Thoracic aorta (tissue), 2 donors: ENCODE measurements at places on chromosomes 7 and 10. TPM values are rescaled to one million over a fixed set of nuclear protein-coding genes. Genes with fewer than 3 reads are reported as not detected.

KIAA1217 gene
- total RNA-seq: 15.2 TPM

DKK1 gene
- total RNA-seq: 0.78 TPM

OIT3 gene
- not detected for total RNA-seq

MOGAT3 gene
- total RNA-seq: not detected

CRTAC1 gene
- 5.2 TPM for total RNA-seq

AKR1D1 gene
- not detected for total RNA-seq

MTURN gene
- 80.1 TPM for total RNA-seq

ASZ1 gene
- not detected for total RNA-seq

FAM24B gene
- total RNA-seq: 4.8 TPM

PPP1R17 gene
- total RNA-seq: not detected

MYO1G gene
- total RNA-seq: 13.8 TPM

CPA2 gene
- 0.41 TPM for total RNA-seq

TMEM229A gene
- not detected for total RNA-seq

VWDE gene
- total RNA-seq: not detected

CLDN15 gene
- 7.4 TPM for total RNA-seq

WNT16 gene
- total RNA-seq: not detected

CCZ1B gene
- 33.7 TPM for total RNA-seq

LIPJ gene
- total RNA-seq: 0.27 TPM

PLXDC2 gene
- 105 TPM for total RNA-seq

PFKP gene
- total RNA-seq: 153 TPM

BUD23 gene
- 36.9 TPM for total RNA-seq

CTAGE4 gene
- total RNA-seq: 1.6 TPM

SEC61G gene
- 224 TPM for total RNA-seq

OPN1SW gene
- not detected for total RNA-seq

ARHGEF5 gene
- total RNA-seq: 10.4 TPM
